DMS153 (cell line): ENCODE measurements at places on chromosomes 5 and 9.
A peak's percentile ranks its signal among the peaks of the same experiment; 100 is the strongest.

DNA sequence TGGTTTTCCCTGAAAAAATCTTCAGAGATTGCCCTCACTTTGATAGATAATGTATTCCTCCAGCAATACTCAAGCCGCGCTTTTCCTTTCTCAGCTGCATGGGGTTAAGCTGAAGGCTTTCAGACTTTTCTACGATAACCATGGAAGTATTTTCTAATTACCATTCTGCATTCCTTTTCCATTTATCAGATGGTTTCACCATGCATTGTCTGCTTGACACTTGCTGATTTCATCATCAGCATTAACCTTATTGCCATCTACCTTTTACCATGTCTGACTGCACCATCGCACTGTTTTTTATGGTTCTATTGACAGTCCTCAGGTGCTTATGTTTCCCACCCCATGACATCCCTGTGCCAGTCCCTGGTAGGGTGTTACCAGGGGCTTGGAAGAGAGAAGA is 91.6 kb downstream of the DMAC1 start:
- no peak for DNase-seq

GRCh38 chr5:68957591-68957990 is 136.2 kb upstream of the SLC30A5 start:
- DNase-seq = no peak

DNA sequence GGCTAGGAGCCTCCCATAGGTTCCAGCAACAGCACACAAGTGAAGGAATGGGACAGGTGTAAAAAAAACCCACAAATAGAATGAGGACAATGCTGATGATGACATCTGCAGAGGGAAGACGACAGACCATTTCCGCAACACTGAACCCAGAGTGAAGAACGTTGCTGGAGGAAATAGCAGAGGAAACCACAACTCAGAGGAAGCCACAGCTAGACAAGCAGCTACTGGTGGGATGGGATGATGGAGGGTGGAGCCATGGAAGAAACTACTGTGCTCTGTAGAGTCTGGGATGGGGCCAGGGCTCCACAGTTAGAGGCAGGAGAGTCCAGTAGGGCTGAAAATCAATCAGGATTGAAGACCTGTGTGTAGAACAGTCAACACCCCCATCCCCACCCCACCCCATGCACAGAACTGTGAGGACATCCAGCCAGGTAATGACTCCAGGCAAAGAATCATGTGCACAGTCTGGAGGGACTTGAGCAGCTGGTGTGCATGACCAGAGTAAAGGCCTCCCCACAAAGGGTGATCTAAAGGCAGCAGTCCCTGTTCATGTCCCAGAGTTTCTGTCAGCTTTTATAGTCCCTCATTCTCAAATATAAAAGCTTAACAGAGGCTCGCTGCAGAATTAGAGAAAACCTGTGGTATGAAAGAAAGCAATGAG is 65.2 kb upstream of the SPIN1 start:
- no peak for DNase-seq

GRCh38 chr9:19783500-19783899 is 5.3 kb downstream of the SLC24A2 start:
- DNase-seq = no peak

DNA sequence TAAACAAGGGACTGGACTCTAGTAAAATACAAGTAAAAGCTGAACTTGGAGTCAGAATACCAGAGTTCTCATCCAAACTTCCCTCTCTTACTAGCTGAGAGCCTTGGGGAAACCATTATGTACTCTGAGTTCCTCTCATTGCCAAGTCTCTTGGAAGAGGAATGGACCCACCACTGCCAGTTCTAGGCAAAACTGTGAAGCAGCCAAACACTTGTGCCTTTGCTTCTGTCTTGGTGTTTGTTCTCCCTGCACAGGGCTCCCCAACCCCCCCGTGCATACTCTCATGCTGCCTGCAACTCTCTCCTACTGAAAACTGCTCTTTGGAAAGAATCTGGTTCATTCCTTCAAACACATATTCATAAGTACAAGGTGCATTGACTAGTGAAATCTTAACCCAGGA is 102.6 kb downstream of the PDZD2 start:
- DNase-seq = no peak

- peak; percentile 2 for DNase-seq
These were observed 126.5 kb downstream of the RPS23 start for GRCh38 chr5:82151662-82152061.

GRCh38 chr5:38289457-38289856 is 31.1 kb downstream of the EGFLAM start:
- no peak for DNase-seq

DNA sequence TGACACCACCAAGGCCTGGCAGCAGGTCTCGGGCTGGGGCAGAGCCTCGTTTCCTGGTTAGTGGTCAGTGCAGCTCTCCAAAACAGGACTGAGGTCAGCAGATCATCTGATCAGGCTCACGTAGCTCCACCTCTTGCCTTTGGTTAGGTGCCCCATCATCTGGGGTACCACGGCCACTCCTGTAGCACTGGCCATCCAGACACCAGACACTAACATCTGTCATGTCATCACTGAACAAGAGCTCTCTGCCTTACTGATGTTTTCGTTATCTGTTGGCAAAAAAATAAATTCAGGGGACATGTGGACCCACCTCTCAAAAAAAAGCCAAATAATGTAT is 29.9 kb upstream of the MED10 start:
- DNase-seq = no peak

- DNase-seq = no peak
These were observed 42.9 kb downstream of the LAMC3 start for GRCh38 chr9:131051592-131052517.

GRCh38 chr5:147382776-147383175 is 127.1 kb downstream of the DPYSL3 start:
- no peak for DNase-seq

- no peak for DNase-seq
These were observed 4.3 kb upstream of the SPATA6L start for GRCh38 chr9:4670591-4670990.

GRCh38 chr5:16695779-16696178 is 79.0 kb upstream of the RETREG1 start:
- DNase-seq = no peak
